Activated T-cell treated with anti-CD3 and anti-CD28 coated beads, Interleukin-2, amount 50 U/mL, for 72 hours (primary cell): ENCODE measurements at places on chromosomes 7 and 10. TPM values are rescaled to one million over a fixed set of nuclear protein-coding genes. Genes with fewer than 3 reads are reported as not detected.

PTTG1IP2 gene
- total RNA-seq = not detected

ZNF789 gene
- 18.8 TPM for total RNA-seq

CYP26C1 gene
- not detected for total RNA-seq

FKBP6 gene
- not detected for total RNA-seq

PRLHR gene
- not detected for total RNA-seq

CRHR2 gene
- total RNA-seq = not detected

TUBAL3 gene
- total RNA-seq = not detected

DNA sequence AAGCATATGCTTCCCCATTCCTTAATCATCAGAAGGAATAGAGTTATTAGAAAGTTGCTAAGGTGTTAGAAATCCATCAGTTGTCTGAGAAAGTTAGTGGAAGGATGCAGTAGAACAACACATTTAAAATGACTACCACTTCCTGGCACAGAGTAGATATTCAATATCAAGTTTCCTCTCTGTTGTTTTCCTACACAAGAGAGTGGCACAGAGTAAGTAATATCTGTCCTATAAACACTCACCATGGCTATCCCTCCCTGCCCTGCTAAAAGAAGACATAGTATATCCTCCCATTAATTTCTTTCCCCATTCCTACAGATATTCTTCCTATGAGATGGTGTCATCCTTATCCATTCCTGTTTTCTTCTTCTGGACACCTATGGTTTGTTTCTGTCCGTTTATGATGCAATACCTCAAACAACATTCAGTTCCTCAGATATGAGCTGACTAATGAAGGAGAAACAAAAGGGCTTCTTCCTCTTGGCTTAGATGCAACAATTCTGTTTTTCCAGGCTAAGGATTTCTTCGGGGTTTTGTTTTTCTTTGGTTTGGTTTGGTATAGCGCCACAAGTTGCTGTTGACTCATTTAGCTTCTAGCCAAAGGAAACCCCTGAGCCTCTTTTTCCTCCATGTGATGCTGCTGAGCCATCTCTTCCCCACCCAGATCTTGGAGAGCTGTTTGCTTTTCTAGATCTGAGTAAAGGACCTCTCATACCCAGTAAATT, 32.9 kb upstream of the BPGM start:
- peak; percentile 39 for DNase-seq

DNA sequence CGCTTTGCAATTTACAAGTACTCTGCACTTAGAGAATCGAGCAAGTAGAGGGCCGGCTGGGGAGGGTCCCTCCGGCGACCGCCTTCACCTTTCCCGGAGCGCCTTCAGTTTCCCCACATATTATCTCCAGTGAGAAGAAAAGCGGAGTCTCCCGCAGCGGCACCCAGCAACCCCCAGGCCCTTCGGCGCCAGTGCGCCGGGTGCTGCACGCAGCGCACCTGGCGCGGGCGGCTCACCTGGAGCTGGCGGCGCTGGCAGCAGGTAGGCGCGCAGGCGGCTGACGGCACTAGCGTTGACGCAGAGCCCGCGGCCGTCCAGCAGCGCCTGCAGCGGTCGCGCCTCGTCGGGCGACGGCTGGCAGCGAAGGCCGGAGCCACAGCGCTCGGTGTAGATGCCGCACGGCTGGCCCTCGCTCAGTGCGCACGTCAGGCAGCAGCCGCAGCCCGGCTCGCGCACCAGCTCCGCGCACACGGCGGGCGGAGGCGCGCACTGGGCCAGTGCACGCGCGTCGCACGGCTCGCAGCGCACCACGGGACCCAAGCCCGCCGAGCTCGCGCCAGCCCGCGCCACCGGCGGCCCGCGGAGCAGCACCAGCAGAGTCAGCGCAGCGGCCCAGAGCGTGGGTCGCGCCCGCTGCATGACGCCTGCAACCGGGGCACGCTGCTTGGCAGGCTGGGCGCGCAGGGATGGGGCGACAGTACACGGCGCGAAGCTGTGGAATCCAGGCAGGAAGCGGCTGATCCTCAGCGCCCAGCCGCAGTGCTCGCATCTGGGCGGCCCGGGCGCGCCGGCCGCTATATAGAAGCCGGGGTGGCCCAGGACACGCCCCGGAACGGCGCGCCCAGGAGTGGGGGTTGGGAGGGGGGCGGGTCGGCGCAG, at the start of gene IGFBP3:
Gene IGFBP3, minus strand, starts transcription at position 771 of the 879 bp plus-strand sequence. Its CDS starts 132 bp downstream, at position 639.
- peak; percentile 22 for DNase-seq

DNA sequence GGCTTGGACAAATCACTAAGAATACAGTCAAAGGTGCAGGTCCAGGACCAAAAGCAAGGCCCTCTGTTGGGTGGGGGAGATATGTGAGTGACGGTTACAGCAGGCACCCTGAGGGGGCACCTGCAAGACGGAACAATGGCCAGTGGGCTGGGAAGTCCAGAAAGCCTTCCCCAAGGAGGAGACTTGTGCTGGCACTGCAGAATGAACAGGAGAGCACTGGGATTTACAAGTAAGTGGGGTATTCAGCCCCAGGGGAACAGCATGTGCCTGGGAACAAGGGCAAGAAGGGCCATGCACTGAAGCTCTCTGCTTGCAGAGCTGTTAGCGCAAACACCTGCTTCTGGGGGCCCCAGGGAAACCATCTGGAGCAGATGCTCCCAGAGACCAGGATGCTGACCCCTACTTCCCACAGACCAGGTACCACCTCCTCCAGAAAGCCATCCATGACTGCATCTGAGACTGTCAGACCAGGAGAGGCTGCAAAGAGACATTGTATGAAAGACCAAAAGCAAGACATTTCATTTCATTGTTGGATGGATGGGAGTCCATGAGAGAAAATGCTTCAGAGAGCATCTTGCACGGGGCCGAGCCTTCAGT, 24.6 kb upstream of the ZMIZ1 start:
- no peak for DNase-seq

- DNase-seq = no peak
Measured at GRCh38 chr7:141586878-141587277, 35.7 kb downstream of the AGK start.

DNA sequence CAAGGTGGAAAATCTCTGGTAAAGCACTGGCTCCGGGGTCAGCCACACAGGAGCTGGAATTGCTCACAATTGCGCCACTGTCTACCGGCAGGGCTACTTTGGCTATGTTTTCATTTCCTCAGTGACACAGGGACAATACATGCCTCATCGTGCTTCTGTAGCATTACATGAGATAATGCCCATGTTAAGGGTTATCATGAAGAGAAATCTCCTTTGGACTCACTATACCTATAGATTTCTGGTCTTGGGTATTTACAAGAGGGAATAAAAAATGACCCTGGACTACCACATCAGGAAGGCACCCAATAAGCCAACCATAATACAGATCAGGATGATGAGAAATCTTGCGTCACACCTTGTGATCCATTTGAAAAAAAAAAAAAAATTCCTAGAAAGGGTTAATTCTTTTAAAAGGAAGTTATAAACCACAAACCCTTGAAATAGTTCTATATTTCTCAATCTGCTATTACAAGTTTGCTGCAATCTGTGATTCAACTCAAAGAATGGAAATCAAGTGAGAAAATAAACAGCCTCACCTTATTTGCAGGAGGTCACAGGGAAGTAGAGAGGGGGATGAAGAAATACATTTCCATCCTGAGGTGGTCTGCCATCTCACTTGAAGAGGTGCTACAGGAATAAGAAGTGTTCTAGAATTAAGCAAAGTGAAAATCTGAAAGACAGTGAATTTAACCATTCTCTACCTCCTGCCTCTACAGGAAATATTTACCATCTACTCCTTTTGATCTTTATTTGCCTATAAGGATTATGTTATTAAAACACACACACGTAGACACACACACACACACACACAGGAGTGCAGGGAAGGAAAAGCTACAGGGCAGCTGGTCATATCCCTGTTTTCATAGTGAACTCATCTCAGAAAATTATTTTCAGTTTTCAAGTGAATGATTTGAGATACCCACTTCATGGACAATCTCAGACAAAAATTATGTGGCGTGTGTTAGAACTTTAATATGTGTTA, 231.3 kb upstream of the CELF2 start:
- DNase-seq = no peak

DNA sequence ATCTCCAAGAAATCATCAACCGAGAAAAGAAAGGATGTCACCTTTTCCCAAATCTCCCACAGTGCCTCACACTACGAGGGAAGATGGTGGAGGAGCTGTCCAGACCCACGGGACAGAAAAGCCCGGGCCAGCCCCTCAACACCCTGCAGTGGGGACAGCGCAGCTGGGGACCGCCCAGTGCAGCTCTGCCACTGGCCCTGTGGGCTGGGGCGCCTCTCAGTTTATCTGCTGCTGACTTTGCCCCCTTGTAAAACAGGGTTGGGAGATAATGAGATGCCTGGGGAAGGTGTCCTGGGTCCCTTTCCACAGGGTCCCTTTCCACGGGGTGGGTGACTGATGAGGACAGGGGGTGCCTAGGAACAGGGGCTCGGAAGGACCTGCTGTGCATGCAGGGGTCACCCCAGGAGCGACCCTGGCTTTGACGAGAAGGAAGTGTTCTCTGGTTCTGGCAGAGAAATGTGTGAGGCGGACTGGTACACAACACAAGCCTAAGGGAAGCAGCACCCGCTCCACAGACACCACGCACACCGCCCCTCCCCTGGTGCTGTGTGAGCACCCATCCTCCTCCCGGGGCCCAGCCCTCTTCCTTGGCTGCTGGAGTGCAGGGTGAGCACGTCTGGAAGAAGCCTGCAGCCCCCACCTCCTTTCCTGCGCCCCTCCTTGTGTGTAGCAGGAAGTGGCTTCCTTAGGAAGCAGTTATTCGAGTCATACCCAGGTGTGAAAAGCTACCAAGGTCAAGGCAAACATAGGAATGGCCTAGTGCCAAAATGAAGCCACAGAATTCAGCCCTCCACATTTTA, 339.9 kb downstream of the DNAJB6 start:
- DNase-seq = no peak

- DNase-seq = no peak
Measured at GRCh38 chr10:30431435-30431911, 2.5 kb upstream of the MAP3K8 start.

DNA sequence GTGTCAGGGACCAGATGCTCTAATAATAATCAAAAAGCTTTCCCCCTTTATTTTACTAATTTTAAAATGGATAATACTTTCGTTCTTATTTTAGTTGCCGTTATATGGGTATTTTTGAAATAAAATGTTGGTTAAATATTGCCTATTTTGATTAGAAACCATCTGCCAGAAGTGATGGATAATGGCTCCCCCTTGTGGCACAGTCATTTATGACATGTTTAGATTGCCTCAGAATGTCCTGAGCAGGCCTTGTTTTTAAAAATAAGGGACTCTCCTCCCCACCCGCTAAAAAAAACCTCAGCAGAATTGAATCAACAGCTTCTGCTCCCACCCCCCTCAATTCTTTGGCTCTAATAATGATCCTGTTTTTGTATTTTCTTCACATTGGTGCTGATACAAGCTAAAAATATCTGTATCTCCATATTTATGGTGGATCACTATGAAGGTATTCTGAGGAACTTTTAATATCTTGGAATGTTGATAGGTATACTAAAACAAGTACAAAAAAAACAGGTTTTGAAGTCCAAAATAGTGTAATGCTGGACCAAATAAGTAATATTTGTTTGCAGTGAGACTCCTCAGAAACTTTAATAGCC, 38.8 kb downstream of the TMEM60 start:
- peak; percentile 61 for DNase-seq

DNA sequence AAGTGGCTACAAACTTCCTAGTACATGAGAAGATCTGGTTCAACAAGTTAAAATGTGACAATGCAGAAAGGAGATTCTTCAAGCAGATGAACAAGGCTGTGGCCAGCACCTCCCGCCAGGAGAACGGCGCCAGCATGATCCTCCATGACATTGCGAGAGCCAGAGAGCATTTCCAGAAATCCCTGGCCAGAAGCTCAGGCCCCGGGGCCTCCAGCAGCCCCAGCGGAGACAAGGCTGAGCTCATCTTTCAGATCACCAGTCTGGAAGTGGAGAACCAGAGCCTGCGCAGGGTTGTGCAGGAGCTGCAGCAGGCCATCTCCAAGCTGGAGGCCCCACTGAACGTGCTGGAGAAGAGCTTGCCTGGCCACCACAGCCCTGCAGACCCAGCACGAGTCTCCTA, 40.1 kb upstream of the ZNF273 start:
- DNase-seq = no peak

- no peak for DNase-seq
Measured at GRCh38 chr10:124375353-124375614, 43.4 kb downstream of the OAT start.

DNA sequence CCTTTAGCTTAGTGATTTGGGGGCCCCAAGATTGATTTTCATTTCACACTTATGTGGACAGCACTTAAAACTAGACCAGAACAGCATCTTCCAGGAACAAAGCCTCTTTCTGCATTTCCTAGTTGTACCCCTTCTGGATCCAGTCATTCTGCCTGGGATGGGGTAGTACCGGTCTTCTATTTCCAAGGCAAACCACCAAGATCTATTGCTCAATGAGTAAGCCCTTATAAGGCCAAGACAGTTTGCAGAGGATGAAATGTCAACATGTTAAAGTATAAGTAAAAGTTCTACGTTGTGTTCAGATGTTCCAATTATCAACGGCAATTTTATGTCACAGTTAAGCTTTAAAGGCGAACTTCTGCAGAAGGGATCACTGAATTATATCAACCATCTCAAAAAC, 106.9 kb upstream of the ZNF746 start:
- DNase-seq = no peak

DNA sequence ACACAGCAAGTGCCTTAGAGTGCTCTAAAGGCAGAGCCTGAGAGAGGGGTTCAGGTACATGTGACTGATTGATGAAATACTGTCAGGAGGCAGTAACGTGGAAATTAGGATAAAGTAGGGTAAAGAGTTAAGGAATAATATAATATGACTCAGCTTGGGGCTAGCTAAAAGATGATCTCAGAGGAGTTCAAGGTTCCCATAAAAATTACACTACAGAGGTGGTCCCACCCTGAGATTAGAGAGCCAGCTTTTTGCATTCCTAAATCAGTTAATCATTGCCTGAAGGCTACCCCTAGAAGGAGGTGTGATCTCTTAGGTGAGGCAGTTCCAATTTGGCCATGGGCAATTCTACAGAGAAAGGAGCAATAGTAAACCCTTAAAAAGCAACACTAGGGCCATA, 5.8 kb downstream of the LIPJ start:
- DNase-seq = no peak

GRCh38 chr7:12328888-12329770, 74.5 kb downstream of the VWDE start:
- no peak for DNase-seq

DNA sequence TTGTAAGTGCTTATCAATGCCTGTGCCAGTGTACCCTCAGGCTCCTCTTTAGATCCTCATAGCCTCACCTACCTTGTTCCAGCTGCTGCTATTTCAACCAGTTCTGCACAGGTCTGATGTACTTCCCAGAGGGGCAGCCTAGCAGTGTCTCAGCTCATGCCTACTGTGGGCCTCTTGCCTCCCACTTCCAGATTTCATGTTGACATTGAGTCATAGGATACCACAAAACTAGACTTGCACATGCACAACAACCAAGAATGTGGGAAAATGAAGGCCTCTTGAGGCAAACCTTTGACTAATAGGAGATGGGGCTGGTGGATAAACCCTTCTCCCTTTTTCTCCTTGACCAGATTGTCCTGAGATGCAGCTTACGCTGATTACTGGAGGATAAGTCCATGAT, 31.0 kb downstream of the PON3 start:
- DNase-seq = no peak

GRCh38 chr10:88886557-88886956, 6.5 kb downstream of the STAMBPL1 start:
- DNase-seq = peak; percentile 40
